ENCODE measurements at places on chromosomes 1 and 21.

DNA sequence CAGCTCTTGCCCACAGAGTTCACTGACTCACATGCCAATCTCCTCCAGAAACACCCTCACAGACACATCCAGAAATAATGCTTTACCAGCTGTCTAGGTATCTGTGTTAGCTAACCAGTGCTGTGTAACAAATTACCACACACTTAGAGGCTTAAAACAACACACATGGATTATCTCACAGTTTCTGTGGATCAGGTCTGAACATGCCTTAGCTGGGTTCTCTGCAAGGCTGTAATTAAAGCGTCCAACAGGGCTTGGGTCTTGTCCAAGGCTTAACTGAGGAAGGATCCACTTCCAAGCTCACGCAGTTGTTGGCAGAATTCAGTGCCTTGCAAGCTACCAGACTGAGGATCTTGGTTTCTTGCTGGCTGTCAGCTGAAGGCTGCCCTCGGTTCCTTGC is 92.5 kb upstream of the RGS4 start:
- no peak for DNase-seq

DNA sequence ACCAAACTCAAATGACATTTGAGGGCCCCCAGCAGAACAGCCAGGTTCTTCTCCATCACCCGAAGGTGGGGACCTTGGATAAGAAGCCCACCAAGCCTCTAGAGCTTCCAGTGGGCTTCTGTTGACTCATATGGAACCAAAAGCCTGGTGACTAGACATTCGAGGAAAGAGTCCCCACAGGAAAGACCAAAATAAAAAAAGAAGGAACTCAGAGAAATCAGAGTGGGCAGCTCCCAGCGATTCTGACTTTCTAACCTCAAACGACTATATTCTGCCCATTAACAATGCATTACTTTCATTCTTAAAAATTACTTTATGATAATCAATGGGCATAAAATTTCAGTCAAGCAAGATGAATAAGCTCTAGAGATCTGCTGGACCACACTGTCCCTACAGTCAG is 9.6 kb upstream of the CHIT1 start:
- no peak for DNase-seq

DNA sequence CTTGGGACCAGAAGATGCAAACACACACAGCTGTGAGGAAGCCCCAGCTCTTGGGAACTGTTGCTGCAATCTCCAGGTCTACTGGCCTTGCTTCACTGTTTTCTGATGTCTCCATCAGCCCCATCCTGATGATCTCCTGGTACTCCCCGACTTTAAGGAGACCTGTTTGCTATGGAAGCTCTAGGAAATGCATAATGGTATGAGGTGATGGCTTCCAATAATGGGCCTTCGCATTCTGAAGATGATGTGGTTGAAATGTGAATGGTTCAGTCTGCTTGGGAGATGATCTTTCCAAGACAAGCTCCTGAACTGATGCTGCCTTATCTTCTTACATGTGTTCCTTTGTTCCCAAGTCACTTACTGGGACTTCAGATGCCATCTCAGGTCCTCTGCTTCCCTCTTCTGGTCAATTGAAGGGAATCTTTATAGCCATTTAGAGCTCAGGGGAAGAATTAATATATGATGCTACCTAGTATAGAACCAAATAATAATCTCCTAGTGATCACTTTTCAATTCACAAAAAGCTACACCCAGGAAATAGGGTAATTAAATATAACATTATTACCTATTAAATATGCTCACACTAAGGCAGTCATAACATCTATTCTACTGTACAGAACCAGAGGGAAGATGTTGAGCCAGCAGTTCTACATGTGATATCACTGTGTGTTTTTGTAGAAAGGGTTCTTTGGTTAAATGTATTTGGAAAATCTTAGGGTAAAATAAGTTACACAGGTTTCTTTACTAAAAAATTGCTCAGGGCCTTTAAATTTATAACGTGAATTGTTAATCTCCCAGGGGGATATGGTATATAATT is 73.9 kb upstream of the VTCN1 start:
- DNase-seq, result no peak

DNA sequence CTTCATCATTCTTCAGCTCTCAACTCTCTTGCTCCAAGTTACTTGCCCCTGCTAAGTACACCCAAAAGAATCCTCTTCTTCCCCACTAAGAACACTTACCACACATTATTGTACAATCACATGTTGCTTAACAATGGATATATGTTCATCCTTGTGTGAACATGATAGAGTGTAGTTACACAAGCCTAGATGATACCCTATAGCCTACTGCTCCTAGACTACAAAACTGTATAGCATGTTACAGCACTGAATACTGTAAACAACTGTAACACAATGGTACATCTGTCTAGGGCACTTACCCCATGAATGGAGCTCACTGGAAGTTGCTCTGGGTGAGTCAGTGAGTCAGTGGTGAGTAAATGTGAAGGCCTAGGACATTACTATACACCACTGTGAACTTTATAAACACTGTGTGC is 77.4 kb downstream of the RERE start:
- DNase-seq, result no peak

DNA sequence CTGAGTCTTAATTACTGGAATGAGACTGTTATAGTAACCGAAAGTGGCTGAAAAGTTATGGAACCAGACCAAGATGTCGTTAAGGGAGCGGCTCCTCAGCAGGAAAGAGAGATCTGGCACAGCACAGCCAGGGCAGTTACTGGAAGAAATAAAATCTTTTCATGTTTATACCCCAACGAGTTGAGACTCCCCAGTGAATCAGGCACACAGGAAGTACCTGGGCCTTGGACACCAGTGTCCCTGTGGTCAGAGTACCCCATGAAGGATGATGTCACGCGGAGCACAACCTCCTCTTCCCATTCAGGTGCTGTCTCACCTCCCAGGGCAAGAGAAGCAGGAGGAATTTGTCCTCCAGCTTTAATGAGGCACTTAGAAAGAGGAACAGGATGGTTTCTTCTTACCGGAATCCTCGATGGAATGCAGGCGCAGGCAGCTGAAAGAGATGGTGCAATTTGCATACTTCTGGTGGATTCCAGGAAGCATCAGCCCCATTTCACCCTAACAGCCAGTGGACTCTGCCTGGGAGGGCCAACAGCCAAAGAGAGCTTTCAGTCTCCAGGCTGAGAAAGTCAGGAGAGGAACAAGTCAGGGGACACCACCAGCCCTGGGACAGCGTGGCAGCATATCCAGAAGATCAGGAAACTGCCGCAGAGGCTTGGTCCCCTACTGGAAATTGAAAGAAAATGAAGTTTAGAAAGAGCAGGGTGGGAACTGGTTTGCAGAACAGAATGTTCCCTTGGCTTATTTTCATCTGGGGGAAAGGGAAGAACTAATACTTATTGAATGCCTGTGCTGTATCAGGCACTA is 35.9 kb upstream of the CTTNBP2NL start:
- DNase-seq, result no peak
